B cell (primary cell): ENCODE measurements at places on chromosomes 3 and 15. TPM values are rescaled to one million over a fixed set of nuclear protein-coding genes. Genes with fewer than 3 reads are reported as not detected.

Gene PEX5L
- total RNA-seq, result not detected in 2 replicates

Gene CPEB1
- 0.41 and 0.62 TPM in 2 replicates for total RNA-seq

Gene ISLR2
- total RNA-seq, result not detected in 2 replicates

Gene CCDC33
- total RNA-seq, result not detected in 2 replicates

DNA sequence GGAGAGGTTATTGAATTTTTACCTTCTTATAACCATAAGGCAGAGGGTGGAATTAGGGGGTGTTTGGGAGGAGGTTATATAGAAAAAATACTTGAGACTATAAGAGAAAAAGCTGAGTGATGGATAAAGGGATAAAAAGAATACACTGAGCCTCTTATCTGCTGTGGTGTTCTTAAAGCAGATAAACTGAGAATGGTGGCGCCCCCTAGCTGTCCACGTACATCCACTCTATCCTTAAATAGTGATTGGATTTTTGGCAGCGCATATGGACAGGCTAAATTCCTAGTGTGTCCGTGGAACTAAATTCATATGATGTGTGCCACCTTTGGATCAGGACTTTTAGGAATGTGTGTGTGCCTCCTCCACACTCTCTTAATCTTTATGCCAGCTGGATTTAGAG, 121.1 kb downstream of the OXSM start:
- DNase-seq, result peak; percentile 44

- no peak for DNase-seq
Measured at GRCh38 chr3:38549486-38549885, 53.3 kb downstream of the EXOG start.

- DNase-seq, result no peak
Measured at GRCh38 chr15:81273200-81273599, 50.7 kb downstream of the STARD5 start.

GRCh38 chr3:195543500-195544229, 540 bp upstream of the PPP1R2 start:
- no peak for DNase-seq

- DNase-seq, result no peak
Measured at GRCh38 chr3:99176169-99176964, 274.9 kb upstream of the DCBLD2 start.

DNA sequence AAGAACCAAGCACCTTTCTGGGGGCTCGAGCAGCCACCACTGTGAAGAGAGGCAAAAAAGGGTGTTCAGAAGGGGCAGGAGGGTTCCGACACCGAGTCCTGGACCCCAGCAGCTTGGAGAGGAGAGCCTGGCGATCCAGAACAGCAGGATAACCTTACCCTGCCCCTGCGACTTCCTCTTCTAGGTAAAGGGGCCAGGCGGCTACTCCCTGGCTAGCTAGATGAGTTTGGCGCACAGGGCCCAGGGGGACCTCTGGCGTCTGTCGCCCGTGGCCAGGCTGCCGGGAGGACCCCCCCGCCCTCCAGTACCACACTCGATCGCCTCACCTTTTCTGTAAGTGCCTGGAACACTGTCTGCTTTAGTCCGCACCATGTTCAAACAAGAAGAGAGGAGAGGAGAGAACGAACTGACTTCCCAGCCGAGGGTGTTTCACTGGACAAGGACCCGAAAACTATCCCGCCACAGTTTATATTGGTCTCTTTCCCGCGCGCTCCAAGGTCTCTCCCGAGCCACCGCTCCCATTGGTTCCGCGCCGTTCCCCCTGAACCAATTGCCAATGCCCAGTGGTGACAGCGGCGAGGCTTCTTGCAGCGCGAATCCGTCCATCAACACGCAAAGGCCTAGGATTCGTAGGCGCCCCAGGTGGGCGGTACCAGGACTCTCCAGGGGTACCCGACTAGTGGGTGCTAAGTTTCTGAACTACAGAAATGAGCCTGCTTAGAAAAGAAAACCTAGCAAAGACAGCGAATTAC, at the start of gene PCLAF:
TSS of gene PCLAF (minus strand) at position 442 of the 752 bp plus-strand sequence. CDS start at position 372, 70 bp downstream.
- peak; percentile 90 for DNase-seq

DNA sequence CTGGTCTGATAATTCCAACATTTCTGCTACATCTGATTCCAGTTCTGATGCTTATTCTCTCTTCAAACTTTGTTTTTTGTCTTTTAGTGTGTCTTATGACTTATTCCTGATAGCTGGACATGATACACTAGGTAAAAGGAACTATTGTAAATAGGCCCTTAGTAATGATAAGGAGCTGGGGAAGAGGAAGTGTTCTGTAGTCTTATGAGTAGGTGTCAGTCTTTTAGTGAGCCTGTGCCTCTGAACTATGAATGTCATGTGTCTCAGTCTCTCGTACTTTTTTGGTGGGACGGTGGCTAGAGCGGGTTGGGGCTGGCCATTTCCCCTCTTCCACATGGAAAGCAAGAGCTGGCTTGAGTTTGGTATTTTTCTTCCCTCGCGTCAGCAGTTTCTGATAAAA, 41.2 kb downstream of the PCCB start:
- DNase-seq, result no peak

DNA sequence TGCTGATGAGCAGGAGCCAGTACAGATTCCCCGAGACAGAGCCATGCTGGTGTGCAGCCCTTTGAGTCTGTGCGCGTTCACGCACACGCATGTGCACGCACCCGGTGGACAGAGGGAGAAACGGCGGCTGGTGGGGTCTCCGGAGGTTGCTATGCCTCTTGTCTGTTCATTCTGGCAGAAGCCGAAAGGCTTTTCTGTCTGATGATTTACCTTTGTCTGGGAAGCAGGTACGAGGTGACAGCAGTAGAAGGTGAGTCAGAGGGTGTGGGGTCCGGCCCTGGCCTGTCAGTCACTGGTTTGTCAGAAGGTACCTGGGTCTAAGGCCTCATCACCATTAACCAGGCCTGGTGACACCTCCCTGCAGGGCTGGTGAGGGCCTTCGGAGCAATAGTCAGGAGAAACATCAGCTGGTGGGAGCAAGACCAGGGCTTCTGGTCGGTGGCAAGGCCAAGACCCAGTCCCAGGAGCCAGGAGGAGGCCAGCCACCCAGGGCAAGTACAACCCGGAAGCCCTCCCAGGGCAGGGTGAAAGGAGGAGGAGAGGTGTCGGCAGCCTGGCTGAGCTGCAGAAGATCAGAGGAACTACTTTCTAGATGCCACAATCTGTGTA, 7.5 kb downstream of the PCSK6 start:
- DNase-seq, result no peak

DNA sequence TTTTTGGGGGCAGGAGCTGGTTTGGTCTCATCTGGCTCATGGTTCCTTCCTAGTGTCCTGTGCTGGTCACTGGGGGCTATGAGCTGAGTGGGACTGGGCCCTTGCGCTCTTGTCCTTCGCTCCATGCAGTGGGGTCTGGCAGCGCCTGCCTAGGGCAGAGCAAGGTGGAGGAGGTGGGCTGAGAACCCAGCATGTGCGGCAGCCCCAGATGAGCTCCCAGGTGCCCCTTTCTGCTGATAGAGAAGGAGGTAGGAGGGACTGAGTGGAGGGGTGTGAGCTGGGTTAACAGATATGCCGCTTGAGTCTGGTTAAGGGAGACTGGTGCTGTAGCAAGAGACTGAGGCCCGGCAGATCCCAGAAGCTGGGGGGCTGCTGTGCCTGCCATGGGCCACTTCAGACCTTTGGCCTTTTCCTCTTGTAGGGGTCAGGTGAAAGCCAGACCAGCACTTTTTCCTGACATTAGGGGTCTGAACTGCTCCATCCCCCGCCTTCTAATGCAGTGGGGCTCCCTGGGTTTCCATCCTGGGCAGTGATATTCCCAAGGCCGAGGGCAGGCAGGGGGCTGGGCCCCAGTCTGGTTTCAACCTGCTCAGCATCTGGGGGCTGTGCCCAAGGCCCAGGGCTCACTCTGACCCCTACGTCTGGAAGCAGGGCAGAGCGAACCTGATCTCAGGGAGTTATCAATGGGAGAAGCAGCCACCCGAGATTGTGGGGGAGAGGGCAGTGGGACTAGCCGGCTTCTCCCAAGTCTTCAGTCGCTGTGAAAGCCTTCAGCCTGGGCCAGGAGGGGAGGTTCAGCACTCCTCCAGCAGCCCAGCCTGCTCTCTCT, 62.9 kb upstream of the PRR23C start:
- no peak for DNase-seq

DNA sequence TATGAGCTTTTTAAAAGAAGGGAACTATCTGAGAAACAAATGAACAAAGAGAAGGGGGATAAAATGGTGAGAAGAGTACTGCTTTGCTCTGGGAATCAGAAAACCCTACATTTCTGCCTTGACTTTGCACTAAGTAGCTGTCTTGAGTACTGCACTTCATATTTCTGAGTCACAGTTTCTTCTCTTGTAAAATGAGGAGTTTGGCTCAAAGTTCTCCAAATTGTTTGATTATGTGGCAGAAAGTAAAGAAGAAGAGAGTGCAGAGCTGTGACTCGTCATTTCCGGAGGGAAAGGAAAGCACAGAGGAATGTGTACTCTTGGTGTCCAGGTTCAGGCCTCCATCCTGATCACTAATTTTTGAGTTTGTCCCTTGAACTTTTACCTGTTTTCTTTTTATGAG, 54.7 kb downstream of the TP63 start:
- no peak for DNase-seq

DNA sequence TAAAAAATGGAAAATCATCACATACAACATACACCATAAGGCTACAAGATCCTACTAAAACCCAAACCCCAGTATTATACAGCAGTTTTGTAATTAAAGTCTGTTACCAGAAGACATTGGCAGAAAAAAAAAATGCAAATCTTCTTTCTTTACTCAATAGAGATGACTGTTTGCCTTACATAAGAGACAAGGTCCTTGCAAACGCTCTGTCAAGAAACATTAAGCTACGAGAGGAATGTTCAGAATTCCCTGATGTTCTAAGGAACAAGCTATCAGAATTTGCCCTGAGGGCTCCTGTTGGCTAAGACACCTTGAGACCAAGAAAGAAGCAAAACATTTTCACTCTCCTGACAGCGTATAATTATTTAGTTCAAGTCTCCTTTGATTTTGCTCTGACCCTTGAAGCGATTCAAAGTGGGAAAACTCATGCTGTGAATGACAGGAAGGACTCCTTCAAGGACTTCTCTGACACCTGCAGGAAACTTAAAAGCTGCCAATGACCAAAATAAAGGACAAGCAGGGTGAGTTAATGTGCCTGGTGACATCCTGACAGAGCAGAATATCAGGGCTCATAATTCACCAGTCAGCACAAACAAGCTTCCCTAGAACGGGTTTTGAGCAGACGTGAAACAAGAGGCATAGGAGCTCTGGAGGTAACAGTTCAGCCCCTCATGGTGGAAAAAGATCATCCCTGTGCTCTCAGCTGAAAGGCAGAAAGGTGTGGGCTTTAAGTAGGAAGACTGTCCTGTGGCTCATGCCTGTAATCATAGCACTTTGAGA, 2.5 kb downstream of the SCAMP2 start:
- DNase-seq, result no peak

DNA sequence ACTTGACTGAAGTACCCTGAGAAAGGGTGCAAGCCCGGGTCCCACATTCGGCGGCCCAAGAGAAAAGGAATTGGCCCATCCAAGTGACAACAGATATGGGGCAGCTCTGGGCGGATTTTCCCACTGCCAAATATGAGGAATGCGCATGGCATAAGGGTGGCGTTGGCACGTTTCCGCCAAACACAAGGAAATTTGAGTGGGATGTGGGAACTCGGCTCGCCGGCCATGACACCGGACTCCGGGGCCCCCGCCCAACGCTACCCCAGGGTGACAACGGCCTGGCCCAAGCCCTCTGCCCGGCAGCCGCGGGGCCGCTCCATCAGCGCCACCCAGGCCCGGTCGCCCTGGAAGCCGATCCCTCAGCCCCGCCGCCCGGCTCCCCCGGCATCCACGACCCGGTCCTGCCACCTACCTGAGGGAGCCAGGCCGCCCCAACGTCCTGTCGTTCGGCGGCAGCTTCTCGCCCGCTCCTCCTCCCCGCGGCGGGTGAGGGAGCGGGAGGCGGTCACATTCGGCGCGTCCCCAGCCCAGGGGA, 449 bp downstream of the RAF1 start:
- DNase-seq, result no peak

GRCh38 chr3:45984331-45985312, 11.0 kb downstream of the FYCO1 start:
- DNase-seq, result no peak

DNA sequence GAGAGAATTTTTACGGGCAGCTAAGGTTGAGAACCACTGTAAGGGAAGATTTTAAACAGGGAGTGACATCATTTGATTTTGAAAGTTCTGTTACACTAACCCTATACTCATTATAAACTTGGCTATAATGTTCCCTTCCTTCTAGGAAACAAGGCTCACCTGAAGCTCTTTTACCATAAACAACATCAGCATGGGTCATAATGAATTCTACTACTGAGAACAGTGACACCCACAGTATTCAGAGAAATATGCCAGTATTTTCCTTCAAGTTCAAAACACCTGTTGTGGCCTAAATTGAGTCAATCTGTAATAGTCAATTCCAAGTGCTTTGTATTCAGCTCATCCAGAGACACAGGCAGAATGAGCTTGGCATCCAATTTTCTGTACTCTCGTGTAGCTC, 175.3 kb upstream of the STT3B start:
- no peak for DNase-seq

- DNase-seq, result no peak
Measured at GRCh38 chr15:45087513-45087912, 26.5 kb downstream of the DUOX2 start.

GRCh38 chr3:133987136-133987535, 42.6 kb downstream of the SLCO2A1 start:
- no peak for DNase-seq

DNA sequence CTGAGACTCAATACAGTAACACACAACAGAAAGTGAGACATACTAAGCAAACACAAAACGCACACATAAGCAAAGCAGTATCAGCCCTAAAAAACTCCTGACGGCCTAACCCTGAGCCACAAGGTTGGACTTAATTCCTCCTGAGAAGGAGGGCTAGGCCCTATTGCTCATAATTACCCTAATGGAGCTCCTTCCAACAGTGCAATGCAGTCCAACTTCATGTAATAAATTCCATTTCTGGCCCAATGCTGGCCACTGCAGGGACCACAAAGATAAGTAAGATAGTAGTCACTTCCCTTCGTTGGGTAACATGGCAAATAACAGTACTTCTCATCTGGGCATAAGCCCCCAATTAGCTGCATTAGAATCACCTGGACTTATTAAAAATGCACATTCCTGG, 4.2 kb downstream of the VPS39 start:
- no peak for DNase-seq

GRCh38 chr15:72781631-72782030, 1.9 kb downstream of the ADPGK start:
- DNase-seq, result no peak

DNA sequence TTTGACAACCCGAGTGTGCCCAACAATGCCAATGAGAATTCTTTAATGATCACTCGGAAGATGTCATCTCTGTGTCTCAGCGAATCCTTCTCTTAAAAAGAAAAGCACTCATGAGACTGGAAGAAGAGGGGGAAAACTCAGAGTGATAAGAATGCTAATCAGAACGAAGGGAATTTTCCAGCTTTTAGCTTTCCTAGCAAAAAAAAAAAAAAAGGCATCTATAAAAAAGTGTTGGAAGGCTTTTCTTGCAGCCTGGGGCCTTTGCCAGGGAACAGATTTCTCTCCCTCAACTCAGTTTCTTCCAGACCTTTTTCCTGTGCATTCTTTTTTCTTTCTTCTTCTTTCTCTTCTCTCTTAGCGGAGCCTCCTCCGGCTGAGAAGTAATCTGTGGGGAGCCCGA, 80.5 kb upstream of the NEO1 start:
- no peak for DNase-seq

GRCh38 chr3:126782536-126782935, 78.5 kb downstream of the CHCHD6 start:
- no peak for DNase-seq

GRCh38 chr3:39383045-39383880, at the start of gene SLC25A38:
Gene SLC25A38 (plus strand): TSS chr3:39383370. CDS start chr3:39383725, 355 bp downstream.
- DNase-seq, result peak; percentile 93
